Muscle of arm (tissue), 14 donors: ENCODE measurements at places on chromosomes 1 and 21. TPM values are rescaled to one million over a fixed set of nuclear protein-coding genes. Genes with fewer than 3 reads are reported as not detected.

TNFRSF18 gene
- polyA plus RNA-seq, result not detected

LENEP gene
- not detected for polyA plus RNA-seq

PYHIN1 gene
- 0.74 TPM for polyA plus RNA-seq

VHLL gene
- polyA plus RNA-seq, result 0.27 TPM

RGS8 gene
- 0.15 TPM for polyA plus RNA-seq

PTPRC gene
- polyA plus RNA-seq, result 6.8 TPM

TINAGL1 gene
- polyA plus RNA-seq, result 26.0 TPM

GPR61 gene
- polyA plus RNA-seq, result 2.0 TPM

AMY1B gene
- polyA plus RNA-seq, result 0.47 TPM

MYOC gene
- 8.1 TPM for polyA plus RNA-seq

CELA2A gene
- polyA plus RNA-seq, result not detected

NUDT4B gene
- polyA plus RNA-seq, result 1.3 TPM

PIGR gene
- not detected for polyA plus RNA-seq

PRAMEF13 gene
- not detected for polyA plus RNA-seq

DNAI4 gene
- 3.6 TPM for polyA plus RNA-seq

CRNN gene
- polyA plus RNA-seq, result not detected

SLC2A5 gene
- polyA plus RNA-seq, result 11.5 TPM

GSTM1 gene
- polyA plus RNA-seq, result not detected

USF1 gene
- 24.8 TPM for polyA plus RNA-seq

BARHL2 gene
- polyA plus RNA-seq, result not detected

KHDC4 gene
- 49.1 TPM for polyA plus RNA-seq

OPTC gene
- polyA plus RNA-seq, result not detected

KCNA2 gene
- polyA plus RNA-seq, result 1.1 TPM

CTPS1 gene
- 17.4 TPM for polyA plus RNA-seq

KRTAP19-1 gene
- not detected for polyA plus RNA-seq

ZNF593OS gene
- 1.2 TPM for polyA plus RNA-seq

C8A gene
- polyA plus RNA-seq, result not detected

DEPDC1 gene
- polyA plus RNA-seq, result 6.5 TPM

FPGT gene
- polyA plus RNA-seq, result 14.9 TPM

NDUFS2 gene
- 122 TPM for polyA plus RNA-seq

LEFTY2 gene
- 4.5 TPM for polyA plus RNA-seq

ERI3 gene
- 41.9 TPM for polyA plus RNA-seq

WNT3A gene
- 0.04 TPM for polyA plus RNA-seq

RNF186 gene
- not detected for polyA plus RNA-seq

SLC30A10 gene
- 0.11 TPM for polyA plus RNA-seq

SIPA1L2 gene
- polyA plus RNA-seq, result 37.4 TPM

SPRR2G gene
- polyA plus RNA-seq, result not detected

DCLRE1B gene
- 13.8 TPM for polyA plus RNA-seq
